Muscle of leg (tissue), 16 donors: ENCODE measurements at places on chromosomes 6 and 20. TPM values are rescaled to one million over a fixed set of nuclear protein-coding genes. Genes with fewer than 3 reads are reported as not detected.

DNA sequence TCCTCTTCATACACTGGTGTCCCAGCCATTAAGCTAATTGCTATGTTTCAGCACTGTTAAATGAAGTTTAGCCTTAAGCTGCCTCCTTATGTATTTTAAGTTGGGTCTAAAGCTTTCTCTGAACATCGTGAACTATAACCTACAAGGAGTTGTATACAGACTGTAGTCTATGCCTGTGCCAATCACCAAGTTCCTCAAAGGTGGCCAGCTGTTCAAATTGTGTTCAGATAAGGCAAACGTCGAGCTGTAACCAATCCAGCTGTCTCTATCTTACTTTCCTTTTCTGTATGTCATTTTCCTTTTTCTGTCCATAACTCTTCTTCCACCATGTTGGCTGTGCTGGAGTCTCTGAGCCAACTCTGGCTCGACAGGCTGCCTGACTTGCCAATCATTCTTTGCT lies 199.6 kb downstream of the OGFRL1 start:
- no peak for DNase-seq

GRCh38 chr20:17708675-17709360 lies 9.1 kb downstream of the BANF2 start:
- no peak for DNase-seq

Gene PGC
- polyA plus RNA-seq = not detected

- no peak for DNase-seq
Observed at GRCh38 chr6:34338811-34339210, 53.7 kb downstream of the NUDT3 start.

GRCh38 chr6:106116125-106116832 lies 30.1 kb downstream of the PRDM1 start:
- DNase-seq = peak; percentile 38

GRCh38 chr20:45052698-45053429 lies 48.1 kb downstream of the KCNS1 start:
- peak; percentile 77 for DNase-seq

- no peak for DNase-seq
Observed at GRCh38 chr6:34094474-34095135, 51.3 kb downstream of the GRM4 start.

DNA sequence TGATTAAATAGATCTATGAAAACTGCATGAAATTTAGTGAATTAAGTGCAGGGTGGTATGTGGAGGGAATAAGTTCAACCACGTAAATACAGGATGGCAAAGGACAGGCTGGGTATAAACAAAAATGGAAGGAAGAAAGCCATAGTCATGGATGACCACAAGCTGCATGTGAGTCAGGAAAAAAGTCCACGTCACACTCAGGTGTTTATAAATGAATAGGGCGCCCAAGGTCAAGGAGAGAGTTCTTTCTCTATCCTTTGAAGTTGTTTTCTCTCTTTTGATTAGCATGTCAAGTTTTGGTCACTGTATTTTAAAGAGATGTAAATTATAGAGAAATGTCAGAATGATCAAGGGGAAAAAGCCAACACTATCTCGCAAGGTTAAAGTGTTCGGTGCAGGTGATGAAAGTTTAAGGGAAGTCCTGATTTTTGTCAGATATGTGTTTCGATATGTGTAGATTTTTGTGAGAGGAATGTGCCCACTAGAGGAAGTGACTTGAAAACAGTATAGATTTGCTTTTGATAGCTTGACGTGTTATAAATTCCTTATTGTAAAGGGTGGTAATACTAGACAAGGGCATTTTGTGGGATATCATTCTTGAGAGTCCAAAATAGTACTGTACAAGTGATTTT lies 58.7 kb downstream of the MAP3K4 start:
- no peak for DNase-seq

Gene MMUT
- 18.9 TPM for polyA plus RNA-seq

DNA sequence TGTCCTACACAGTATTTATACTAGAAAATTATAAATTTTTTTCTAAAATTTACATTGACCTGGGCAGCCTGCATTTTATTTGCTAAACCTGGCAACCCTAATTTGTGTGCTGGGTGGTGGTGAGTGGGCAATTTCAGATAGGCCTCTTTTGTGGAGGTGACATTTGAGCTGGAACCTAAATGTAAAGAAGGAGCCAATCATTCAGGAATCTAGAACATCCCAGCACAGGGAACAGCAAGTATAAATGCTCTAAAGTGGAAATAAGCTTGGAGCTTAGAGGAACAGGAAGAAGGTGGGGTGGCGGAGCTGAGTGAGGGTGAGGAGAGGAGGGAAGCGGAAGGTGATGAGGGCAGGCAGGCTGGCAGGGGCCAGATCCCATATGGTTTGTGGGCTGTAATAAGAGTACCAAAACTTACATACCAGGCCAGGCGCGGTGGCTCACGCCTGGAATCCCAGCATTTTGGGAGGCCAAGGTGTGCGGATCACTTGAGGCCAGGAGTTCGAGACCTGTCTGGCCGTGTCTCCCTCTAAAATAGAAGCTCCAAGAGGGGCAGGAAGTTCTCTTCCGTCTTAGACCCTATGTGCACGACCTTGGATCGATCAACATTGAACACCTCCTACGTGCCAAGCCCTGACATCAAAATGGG lies 549 bp upstream of the CSE1L start:
- DNase-seq = peak; percentile 50

Gene TRIM31
- polyA plus RNA-seq = 0.06 TPM

Gene BMP7
- polyA plus RNA-seq = 3.8 TPM

Gene VIP
- polyA plus RNA-seq = 2.5 TPM

GRCh38 chr6:127383988-127384387 lies 40.6 kb upstream of the ECHDC1 start:
- peak; percentile 96 for DNase-seq

DNA sequence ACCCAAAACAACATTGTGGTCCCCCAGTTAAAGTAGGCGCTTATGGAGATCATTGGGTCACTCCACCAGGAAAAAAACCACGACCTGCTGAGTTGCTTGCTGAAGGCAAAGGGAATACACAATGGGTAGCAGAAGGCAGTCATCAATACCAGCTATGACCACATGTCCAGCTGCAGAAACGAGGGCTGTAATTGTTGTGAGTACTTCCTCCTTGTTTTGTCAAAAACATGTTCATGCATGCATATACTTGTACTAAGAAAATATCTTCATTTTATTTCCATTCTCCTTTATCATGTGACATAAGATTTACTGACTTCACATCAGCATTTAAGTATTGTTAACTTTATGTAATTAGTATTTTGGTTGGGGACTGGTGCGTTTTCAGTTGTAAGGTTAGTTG lies 16.9 kb downstream of the SERINC1 start:
- no peak for DNase-seq

DNA sequence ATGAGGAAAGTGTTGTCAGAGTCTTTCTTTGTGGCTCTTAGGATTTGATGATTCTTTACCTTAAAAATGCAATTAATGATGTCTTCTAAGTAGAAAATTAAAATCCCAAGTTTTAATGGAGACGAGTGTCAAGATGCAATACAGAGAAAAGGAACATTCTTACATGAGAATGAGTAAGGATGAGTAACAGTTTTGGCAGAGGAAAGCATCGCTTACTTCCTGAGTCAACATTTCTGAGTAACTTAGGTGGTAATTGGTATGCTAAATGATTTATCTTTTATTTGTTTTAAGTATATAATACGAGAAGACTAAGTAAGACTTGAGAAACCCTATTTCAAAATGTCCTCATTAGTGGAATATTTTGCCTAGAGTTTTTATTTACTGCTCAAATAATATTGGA lies 101.3 kb downstream of the RTN4IP1 start:
- DNase-seq = no peak

Gene CDC25B
- 103 TPM for polyA plus RNA-seq

GRCh38 chr20:46010491-46011391 lies 2.0 kb downstream of the MMP9 start:
- no peak for DNase-seq

DNA sequence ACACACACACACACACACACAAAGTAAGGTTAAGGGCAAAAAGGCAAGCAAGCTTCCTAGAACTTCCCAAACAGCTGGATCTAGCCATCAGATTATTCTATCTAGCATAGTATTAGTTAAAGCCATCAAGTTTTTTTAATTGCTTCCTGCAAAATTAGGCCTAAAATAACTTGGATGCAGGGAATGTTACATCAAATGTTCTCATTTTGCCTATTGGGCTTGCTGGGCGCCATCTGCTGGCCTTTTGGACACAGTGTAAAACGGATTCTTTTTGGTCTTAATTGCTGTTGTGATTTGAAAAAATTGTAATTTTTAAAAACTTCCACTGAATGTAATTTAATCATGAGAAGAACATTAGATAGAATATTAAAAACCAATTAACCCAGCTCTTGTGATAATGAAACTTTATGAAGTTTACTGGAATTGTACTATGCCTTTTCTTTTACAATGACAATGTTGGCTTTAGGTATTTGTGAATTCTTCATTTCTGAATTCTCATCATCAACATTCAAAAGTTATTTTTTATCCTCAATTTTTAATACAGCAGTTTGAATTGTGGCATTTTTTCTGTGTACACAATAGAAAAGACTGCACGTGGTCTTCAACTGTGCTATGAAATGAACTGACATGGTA lies 6.8 kb downstream of the MKKS start:
- DNase-seq = peak; percentile 68

Gene COL21A1
- 86.6 TPM for polyA plus RNA-seq

Gene RIPPLY2
- polyA plus RNA-seq = 0.05 TPM
